ENCODE measurements at places on chromosomes 6 and 20.
A peak's percentile ranks its signal among the peaks of the same experiment; 100 is the strongest.

DNA sequence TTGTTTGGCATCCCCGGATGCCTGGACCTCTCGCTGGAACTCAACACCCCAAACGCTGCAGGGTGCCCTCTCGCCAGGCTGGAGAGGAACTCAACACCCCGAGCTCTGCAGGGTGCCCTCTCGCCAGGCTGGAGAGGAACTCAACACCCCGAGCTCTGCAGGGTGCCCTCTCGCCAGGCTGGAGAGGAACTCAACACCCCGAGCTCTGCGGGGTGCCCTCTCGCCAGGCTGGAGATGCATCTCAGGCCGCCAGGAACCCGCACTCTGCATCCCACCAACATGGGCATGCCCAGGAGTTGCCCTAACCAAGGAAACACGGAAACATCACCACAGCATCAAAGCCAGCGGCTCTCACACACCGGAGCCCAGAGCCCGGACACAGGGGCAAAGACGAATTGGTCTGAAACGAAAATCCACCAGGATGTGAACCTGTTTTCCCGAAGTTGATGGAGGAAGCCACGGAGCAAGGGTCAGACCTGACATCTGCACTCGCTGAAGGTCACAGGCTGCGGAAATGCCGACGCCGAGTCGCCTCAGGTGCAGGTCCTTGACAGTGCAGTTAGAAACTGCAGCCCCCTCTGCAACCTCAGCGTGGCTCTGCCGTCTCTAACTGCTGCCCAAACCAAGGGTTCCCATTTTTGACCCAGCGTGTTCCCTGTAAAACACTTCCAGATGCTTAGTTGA, 37.5 kb downstream of the DLL1 start:
- DNase-seq = no peak

- DNase-seq = no peak
These were observed 27.0 kb downstream of the FITM2 start for GRCh38 chr20:44284032-44284431.

DNA sequence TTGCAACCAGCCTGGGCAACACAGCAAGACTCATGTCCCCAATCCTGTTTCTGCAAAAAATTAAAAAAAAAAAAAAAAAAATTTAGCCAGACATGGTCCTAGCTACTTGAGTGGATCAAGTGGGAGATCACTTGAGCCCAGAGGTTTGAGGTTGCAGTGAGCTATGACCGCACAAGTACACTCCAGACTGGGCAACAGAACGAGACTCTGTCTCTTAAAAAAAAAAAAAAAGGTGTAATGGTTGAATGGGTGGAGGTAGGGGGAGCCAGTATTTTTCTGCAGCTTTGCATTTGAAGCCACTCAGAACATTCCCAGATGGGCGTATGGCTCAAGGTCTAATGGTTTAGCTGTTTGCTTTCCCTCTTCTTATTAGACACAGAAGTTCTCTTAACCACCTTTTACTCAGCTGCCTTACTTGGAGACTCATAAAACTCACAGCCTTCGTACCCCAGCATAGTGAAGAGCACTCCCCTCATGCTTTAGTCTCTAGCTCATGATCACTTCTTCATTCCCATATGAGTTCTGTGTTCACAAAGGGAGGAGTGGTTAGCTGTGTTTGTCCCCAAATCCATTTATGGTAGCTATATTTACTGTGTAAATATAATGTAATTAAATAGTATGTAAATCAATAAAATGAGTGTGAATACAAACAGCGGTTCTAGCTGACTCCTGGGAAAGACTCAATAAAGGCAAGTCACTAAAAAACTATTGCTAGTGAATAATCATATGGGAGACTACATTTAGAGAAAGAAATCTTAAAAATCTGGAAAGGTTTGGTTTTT, 9.0 kb downstream of the FKBP1A start:
- DNase-seq = peak; percentile 35

GRCh38 chr6:13544454-13545186, 29.8 kb upstream of the SIRT5 start:
- no peak for DNase-seq

GRCh38 chr6:149464411-149464810, 20.4 kb downstream of the ZC3H12D start:
- no peak for DNase-seq

DNA sequence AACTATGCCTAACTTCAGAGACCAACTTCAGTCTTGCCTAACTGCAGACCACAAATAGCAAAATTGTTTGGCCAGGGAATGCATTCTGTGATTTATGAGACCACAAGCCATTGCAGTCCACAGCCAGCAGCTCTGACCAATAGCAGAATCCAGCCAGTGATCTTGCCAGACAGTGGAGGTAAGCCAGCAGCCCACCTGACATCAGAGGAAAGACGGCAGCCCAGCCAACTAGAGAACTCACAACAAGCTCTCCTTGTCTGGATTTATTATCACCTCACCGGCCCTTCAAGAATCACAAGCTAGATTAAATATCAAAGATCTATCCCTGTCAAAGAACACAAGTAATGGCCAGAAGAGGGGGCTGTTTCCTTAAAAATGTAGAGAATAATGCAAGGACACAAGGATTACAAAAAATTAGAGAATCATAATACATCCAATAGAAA, 66.5 kb upstream of the SLC35F1 start:
- DNase-seq = peak; percentile 48

GRCh38 chr6:36487698-36488097, 44.9 kb downstream of the KCTD20 start:
- DNase-seq = no peak

Measured in hepatocyte (in vitro differentiated cells).